ENCODE measurements at places on chromosomes 1 and 21.

GRCh38 chr21:31011412-31011811, 26.9 kb downstream of the KRTAP19-8 start:
- DNase-seq: peak; percentile 40

GRCh38 chr1:4121293-4121684, 221.2 kb upstream of the C1orf174 start:
- DNase-seq: no peak

DNA sequence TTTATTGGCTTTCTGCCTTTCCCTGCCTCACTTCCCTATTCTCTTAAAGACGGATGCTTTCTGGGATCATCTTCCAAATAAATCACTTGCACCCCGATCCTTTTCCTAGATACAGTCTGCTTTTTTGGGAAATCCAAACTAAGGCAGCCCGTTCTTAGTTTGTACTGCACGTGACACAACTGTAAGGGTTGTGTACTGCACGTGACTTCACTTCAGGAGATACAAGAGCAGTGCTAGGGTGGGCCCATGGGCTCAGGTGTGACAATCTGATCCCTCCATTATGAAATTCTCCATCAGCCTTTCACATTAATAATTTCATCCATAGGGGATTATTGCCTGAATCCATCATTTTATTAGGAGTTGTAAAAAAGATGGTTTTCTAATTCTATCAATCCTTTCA, 33.8 kb upstream of the SPOCD1 start:
- no peak for DNase-seq

- no peak for DNase-seq
Observed at GRCh38 chr21:38897532-38898421, 92.0 kb downstream of the ETS2 start.

DNA sequence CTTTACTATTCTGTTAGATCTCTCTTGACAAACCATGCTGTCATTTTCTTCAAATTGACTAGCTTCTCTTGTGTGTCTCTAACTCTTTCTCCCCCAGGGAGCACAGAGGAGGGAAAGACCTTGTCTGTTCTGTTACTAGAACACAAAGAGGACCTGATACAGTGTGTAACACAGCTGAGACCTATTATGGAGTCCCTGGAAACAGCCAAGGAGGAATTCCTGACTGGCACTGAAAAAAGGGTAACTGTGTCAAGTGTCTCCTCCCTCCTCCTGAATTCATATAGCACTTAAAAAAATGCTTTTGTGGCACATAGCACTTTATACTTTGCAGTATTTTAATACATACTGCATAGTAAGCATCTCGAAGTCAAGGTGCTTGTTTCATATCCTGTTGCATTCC, 50.6 kb downstream of the ZBTB40 start:
- no peak for DNase-seq

DNA sequence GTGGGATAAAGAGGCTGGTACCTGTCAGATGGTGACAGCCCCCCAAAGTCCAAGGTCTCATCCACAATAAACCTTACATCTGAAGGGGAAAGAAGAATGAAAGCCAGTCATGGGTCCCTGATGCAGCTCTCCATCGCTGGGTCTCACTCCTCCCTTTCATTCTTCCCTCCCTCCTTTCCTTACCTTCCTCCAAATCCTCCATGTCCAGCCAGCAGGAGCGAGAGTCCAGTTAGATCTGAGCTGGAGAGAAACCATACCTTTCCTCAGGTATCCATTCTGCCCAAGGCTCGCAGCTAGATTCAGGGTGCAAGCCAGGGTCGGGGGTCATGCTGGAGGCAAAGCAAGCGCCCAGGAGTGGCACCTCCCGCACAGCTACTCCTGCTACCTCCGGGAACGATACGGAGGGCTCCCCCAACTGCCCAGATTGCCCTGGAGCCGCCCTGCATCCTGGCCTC, 421 bp downstream of the PSRC1 start:
- no peak for DNase-seq

DNA sequence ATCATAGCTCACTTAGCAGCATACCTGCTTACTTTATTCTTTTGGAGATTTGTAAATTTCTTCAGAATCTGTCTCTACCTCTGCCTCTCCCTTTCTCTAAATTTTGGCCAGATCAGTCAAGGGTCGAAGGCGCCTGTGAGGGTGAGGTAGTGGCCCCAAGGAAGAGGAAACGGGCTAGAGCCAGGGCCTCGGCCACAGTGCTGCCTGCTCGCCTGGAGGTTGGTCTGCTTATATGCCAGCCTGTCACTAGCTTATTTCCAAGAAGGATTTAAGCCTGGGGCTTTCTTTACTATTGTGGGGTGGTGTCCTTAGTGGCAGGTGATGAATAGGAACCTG, 19.6 kb downstream of the PEX14 start:
- no peak for DNase-seq

GRCh38 chr1:167821969-167822685, 91.8 kb downstream of the ADCY10 start:
- no peak for DNase-seq

DNA sequence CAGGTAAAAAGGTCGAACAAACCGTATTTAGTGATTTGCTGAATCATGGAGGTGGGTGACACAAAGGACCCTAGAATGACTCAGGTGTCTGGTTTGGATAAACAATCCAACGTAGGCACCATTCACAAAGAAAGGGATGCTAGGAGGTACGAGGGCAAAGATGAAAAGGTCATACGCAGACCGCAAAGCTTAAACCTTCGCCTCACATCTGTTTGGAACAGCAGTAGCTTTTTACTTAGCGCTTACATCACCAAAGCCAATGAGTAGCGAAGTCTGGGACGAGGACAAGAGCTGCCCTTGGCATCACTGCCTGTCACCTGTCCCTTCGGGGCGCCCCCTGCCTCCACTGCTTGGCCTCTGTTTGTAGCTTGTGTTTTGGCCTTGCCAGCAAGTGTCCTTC, 350.2 kb downstream of the SMYD3 start:
- no peak for DNase-seq

GRCh38 chr1:207462535-207462934, 8.4 kb downstream of the CR2 start:
- DNase-seq: no peak

DNA sequence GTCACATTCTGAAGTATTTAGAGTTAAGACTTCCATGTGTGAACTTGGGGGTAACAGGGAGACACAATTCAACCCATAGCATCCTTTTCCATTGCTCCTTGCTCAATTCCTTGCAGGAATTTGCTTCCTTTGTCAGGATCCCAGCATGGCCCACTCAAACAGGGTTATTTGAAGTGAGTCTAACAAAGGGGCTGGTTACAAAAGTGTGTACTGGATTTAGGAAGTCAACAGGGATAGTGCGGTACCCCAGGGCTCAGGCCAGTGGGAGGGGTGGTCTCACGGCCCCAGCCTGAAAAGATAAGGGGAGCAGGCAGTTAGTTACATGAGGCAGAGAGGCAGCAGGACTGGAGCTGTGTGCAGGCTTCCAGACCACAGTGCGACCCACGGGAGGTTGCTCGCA, 14.4 kb downstream of the LRRC38 start:
- no peak for DNase-seq

GRCh38 chr1:65253800-65254319, 55.5 kb upstream of the DNAJC6 start:
- no peak for DNase-seq

DNA sequence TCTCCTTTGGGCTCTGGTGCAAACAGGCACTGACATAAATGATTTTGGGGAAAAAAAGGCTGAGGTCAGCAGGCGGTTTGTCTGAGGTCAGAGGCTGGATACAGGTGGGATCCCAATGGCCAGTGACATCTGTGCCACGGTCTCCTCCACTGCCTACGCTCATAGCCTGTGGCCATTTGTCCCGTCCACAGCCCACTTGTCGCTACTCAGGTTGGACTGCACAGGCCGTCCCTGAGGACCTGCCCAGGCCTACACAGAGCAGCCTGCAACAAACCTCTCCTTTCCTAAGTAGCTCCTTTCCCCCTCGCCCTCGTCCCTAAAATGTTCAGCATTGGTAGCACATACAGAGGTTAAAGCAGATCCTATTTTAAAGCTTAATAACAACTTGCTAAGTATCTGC, 150.7 kb downstream of the ZBTB18 start:
- DNase-seq: no peak

DNA sequence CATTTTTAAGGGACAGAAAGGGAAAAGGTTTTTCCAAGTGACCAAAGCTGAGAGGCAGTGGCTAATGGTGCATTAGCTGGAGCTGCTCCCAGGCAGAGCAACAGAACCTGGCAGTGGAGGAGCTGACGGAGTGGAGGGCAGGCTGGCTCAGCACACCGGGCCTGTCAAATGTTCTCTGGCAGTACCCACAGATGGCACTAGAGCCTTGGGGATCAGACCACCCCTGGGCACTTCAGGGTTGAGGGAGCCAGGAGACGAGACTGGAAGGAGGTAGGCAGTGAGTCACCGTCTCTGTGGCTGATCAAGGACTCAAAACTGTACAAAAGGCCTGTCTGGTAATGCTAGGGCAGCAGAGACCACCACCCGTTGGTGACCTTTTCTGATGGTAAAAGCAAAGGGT, 121.7 kb upstream of the KIAA0040 start:
- DNase-seq: no peak

DNA sequence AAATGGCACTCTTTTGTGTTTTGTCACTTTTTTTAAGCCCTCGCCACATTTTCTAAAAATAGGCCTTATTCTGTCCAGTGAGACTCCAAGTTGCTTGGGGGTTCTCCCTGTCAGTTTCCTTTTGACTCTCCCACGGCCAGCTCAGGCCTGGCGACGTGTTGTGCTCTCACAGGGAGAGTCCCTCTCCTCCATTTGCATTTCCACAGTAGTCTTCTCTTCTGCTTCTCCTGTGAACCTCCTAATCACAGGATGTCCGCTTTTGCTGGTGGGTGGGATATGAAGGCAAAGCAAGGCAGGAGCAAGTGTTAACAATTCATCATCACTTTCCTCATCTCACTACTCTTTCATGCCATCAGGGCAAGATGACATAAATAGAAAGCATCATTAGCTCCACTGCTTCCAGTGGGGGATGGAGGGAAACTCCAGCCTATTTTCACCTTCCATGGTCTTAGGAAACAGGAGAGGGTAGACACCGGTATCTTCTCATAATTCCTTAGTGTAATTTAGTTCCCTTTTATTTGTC, 99.8 kb downstream of the INTS7 start:
- no peak for DNase-seq

DNA sequence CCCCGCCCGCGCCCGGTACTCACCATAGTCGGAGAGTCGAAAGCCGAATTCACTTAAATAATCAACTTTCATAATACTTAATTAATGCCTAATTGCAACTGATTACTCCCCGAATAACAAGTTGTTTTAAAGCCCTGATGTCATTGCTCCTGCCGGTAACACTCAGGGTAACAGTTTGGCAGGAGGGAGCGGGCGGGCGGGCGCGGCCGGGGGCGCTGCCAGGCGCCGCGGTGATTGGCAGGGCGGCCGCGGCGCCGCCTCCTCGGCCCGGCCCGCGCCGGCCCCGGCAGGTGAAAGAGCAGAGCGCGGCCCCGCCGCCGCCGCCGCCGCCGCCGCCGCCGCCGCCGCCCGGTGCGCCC, 102.2 kb downstream of the CASZ1 start:
- DNase-seq: peak; percentile 67

DNA sequence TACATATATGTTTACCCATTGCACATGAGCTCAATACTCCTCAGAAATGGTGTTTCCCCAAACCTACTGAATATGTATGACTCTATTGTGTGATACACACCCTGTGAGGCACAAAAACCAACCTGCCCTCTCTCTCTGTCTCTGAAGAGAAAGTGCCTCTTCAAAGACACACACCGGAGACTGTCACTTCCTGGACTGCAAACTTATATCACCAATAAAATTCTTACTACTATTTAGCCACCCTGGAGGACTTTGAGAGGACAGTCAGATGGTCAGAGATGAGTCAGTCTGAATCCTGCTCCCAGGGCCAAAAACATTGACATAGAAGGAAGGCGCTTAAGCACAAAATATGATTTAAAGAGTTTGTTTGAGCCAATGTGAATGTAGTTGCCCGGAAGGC, 110.4 kb downstream of the PPIAL4G start:
- DNase-seq: peak; percentile 85

- DNase-seq: no peak
Observed at GRCh38 chr1:76153841-76154205, 79.3 kb downstream of the ST6GALNAC3 start.

GRCh38 chr1:17875171-17875881, 120.2 kb downstream of the ACTL8 start:
- no peak for DNase-seq

DNA sequence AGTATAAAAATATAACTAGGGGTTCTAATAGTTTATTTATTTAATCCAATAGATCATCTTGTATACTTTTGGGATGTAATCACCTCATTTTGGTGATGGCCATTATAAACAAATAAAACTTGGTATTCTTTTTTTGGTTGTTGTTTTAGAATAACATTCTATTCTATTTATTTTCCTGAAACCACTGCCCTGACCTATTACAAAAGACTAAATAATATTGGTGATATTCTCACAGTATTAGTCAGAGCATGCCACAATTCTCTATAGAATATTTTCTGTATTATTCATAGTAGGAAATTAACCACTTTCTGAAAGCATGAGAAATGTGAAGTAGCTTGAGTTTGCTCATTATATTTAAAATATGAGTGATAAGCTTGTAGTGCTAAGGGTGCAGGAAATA, 54.1 kb upstream of the LRRC7 start:
- DNase-seq: no peak

DNA sequence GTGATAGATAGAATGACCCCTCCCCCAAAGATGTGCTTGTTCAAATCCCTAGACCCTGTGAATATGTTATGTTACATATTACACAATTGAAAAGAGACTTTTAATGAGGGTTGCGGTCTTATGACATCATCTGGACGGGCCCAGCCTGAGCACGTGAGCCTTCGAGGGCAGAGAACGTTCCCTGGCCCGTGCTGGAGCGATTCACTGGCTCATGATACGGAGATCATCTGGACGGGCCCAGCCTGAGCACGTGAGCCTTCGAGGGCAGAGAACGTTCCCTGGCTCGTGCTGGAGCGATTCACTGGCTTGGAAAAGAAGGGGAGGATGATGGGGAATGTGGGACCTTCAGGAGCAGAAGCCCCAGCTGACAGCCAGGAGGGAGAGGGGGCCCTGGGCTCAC, 34.4 kb upstream of the COL18A1 start:
- no peak for DNase-seq

DNA sequence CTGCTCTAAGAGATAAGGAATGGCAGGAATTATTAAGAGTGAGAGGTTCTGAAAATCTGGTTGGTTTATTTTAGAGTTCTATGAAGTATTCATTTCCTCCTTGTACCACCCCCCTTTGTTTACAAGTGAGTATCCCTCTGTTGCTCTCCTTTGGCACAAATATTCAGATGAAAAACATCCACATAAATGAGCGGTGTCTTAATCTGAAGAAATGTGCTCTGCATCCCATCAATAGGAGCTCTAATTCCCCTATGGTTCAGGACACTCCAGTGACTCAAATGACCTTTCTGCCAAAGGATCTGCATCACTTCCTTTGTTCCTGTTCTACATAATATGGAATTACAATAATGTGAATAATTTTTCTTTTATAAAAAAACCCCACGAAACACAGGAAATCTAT, 16.6 kb downstream of the DDAH1 start:
- DNase-seq: no peak

DNA sequence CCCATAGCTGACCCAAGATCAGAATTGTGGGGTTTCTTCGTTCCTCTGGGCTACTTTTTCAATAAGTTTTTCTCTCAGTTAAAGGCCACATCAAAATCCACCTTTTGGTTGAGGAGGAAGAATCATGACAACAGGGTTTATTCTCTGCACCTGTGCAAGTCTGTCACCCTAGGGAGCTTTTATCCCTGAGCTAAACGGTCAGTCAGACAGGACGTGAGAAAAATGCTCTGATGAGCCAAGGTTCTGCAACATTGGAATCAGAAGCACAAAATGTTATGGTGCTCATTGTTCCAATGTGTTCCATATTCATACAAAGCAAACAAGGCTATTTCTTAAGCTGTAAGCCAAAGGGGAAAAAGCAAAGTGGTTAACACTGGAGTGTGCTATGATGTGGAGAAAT, 7.4 kb upstream of the ERICH3 start:
- DNase-seq: no peak
